ENCODE measurements at places on chromosomes 16 and 17.

DNA sequence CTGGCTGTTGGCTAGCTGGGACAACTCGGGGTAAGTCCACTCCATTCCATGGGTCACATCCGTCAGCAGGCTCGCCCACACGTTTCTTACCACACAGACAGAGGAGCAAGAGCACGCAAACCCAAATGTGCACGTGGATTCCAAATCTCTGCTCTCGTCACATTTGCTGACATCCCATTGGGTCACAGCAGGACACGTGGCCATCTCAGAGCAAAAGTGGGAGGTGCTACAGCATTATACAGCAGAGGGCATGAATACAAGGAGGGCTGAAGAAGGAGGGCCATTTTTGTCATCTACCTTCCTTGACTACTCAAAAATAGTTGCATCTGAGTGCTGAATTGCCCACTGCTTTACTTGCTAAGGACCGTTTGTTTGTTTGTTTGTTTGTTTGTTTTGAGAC is 84.7 kb downstream of the RBBP6 start:
- DNase-seq = no peak

DNA sequence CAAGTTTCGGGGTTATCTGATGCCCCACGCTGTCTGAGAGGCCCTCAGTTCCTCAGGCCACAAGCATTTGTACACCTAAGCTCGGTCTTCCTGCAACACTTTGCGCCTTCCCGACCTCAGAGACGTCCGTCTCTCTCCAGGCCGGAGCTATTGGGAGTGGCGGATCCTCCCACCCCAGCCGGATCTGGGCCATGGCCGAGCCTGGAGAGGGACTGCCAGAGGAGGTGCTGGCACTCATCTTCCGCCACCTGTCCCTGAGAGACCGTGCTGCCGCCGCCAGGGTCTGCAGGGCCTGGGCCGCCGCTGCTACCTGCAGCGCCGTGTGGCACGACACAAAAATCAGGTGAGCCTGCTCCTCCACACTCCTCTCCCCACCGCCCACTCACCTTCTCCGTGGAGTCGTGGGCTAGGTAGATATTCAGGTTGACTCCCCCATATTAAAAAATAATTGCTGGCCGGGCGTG is 1.9 kb downstream of the FBXL8 start:
- no peak for DNase-seq

DNA sequence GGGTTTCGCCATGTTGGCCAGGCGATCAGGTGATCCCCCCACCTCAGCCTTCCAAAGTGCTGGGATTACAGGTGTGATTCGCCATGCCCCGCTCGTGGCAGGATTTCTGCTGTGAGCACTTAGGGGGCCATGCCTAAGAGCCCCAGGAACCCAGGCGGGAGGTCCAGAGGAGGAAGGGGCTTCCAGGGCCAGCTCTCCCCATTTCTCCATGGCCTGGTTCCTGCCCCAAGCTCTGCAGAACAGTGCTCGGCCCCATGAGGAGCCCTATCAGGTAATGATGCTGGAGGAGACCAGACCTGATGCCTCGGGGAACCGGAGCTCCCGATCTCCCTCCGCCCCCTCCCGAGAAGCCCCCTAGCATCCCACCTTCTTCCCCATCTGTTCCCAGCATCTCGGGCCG is 53.6 kb downstream of the RMI2 start:
- DNase-seq = no peak

DNA sequence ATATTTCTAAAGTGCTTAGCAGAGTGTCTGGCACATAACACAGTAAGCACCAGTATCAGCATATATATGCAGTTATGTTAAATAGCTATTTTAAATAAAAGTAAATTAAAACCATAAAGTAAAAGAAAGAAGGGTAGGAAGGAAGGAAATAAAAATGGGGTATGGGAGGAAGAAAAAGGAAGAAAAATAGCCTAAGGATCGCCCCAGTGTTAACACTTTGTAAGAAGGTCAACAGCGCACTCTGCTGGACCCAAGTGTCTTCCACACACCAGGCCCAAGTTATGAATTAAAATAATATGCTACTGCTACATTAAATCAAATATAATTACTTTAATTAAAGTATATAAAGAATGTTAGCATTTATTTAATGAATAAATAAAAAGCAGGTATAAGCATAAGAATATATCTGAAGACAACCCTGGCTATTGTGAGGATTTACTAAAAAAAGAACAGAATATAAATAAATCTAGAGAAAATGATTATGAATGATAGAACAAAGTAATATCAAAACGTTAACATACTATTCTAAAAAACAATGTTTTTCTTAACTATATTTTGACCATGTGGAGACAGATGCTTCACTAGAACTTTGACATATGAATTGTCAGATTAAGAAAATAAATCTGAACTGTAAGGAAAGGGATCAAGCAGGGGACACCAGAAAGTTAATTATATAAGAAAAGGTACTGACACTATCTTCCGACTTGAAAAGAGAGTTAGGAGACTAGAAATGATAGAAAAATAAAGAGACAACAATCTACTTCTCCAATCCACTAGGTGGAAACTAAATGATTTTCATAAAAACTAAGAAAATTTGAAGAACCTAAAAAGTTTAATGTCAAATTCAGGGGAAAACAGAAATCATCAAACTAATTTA is 25.9 kb downstream of the BRIP1 start:
- no peak for DNase-seq

GRCh38 chr16:67931712-67932461 is at the start of gene CTRL:
TSS of gene CTRL (minus strand) at chr16:67931862. CDS start at chr16:67931852, 10 bp downstream.
- no peak for DNase-seq

GRCh38 chr16:14203166-14203565 is 132.0 kb downstream of the MRTFB start:
- DNase-seq = no peak

DNA sequence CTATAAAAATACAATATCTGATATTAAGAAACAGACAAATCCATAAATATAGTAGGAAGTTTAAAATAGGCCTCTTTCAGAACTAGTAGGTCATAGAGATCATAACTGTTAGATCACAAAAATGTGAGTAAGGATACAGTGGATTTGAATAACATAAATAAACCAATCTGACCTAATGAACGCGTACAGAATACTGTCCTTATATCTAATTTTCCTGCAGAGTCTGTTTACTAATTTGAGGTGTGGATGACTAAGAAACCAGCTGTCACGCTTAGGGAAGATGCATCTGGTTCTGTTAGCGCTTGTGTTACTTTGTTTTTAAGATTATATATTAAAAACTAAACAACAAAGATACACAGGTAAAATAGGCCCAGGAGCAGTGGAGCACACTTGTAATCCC is 14.8 kb downstream of the CPD start:
- DNase-seq = no peak

DNA sequence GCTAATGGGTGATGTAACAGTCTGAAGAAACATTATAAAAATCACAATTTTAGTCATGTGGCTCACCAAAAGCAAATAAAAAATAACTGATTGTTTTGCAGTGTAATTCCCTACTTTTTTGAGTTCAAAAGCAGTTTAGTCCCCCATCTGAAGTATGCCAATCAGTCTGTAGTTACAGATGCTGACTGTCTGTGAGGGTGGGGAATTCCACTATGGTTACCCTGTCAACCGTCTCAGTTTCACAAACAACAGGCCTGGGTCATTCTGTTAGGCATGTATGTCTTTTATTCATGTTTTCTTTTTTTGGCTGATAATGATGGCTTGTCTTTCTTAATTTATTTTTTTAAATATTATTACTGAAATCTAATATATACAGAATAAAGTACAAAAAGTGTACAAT is 69.3 kb downstream of the STXBP4 start:
- DNase-seq = no peak

GRCh38 chr17:50634224-50634914 is at the start of gene ABCC3:
TSS of gene ABCC3 (plus strand) at chr17:50634881. CDS start at chr17:50634937, 56 bp downstream.
- DNase-seq = no peak
